H7 (cell line): ENCODE measurements at places on chromosomes 6 and 20. TPM values are rescaled to one million over a fixed set of nuclear protein-coding genes. Genes with fewer than 3 reads are reported as not detected.

DEFB110 gene
- total RNA-seq: not detected in 2 replicates

STXBP5 gene
- total RNA-seq: 6.9 and 9.1 TPM in 2 replicates

GRCh38 chr20:62741701-62742491 is 33.3 kb downstream of the NTSR1 start:
- DNase-seq: no peak

DNA sequence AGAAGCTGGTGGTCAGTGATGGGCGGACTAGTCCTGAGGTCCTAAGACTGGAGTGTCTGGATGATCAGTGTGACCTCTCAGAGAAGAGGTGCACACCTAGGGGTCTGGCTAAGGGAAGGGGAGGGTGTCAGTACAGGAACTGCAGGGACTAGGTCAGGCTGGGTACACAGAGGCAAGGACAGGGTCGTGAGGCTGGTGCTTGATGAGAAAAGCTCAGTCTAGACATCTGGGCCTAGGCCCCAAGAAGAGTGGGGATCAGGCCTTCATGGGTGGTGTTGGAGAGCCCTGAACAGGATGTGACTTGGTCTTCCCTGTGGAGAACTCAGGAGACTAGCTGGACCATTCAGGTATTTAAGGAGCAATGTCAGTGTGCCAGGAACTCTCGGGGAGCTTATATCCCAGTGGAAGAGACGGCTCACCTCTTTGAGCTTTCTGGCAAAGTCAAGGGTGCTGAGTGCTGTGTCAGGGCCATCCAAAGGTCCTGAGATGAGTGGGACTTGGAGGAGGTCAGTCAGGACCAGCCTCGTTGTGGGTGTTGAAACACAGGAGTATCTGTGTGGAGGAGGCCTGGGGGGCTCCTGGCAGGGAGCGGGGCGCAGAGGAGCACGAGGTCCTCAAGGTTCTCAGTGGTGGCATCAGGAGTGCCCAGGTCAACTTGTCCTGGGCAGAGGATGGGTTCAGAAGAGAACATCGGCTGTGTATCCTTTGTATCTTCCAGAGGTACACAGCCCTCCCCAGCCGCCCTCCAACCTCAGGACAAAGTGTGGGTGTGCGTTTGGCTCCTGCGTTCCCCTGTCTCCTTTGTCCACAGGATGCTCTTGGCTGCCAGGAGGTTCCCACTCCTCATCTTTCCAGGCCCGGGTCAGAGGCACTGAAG is 13.3 kb upstream of the MYT1 start:
- no peak for DNase-seq

DNA sequence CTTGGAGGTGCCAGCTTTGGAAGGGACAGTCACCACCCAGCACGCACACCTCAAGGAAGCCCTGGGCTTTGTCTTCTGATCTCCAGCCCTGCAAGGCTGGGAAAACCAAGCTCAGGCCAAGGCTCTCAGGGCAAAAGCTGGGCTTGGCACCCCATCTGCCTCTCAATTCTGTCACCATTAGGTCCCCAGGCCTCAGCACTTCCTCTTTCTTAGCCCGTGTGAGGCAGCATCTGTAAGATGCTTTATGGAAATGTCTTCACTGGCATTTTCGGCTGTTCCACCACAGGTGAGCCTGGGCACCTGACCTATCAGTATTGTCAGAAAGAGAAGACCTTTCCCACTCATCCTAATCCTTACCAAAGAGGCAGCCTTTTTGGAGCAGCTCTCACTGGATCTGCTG is 24.6 kb downstream of the GMEB2 start:
- DNase-seq: no peak

DNA sequence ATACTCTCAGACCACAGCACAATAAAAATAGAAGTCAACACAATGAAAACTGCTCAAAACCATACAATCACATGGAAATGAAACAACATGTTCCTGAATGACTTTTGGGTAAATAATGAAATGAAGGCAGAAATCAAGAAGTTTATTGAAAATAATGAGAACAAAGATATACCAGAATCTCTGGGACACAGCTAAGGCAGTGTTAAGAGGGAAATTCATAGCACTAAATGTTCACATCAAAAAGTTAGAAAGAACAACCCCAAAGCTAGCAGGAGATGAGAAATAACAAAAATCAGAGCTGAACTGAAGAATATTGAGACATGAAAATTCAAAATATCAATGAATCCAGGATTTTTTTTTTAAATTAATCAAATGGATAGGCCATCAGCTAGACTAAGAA is 183.3 kb downstream of the BACH2 start:
- no peak for DNase-seq

DNA sequence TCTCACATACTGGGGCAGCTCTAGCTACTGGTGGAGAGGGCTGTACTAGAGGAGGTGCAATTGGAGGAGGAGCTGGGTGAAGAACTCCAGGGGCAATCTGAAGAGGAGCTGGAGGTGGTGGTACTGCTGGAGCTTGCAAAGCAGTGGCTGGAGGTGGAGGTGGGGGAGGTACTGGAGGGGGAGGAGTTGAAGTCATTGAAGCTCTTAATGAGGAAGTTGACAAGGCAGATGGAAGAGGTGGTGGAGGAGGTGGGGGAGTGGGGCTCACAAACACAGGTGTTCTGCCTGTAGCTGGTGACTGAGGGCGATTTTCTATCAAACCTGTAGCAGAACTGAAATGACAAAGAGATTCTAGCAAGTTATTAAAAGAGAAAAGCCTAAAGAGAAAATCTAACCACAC is 77.6 kb downstream of the WASF1 start:
- DNase-seq: peak; percentile 8
